Lung (tissue), 17 donors: ENCODE measurements at places on chromosomes 1 and 21. TPM values are rescaled to one million over a fixed set of nuclear protein-coding genes. Genes with fewer than 3 reads are reported as not detected.
A peak's percentile ranks its signal among the peaks of the same experiment; 100 is the strongest.

- H3K4me1 ChIP-seq: peaks cover 14% of the 10 kb centered on the region
- no peaks in the 10 kb centered on the region for H3K27me3 ChIP-seq
- H3K4me3 ChIP-seq: no peak overlapping the region
- peak; percentile 53 for DNase-seq
- peak overlapping the region; percentile 90 for H3K27ac ChIP-seq
- H3K36me3 ChIP-seq: no peaks in the 10 kb centered on the region
Measured at GRCh38 chr1:15833069-15833679, 14.3 kb upstream of the SPEN start.

DNA sequence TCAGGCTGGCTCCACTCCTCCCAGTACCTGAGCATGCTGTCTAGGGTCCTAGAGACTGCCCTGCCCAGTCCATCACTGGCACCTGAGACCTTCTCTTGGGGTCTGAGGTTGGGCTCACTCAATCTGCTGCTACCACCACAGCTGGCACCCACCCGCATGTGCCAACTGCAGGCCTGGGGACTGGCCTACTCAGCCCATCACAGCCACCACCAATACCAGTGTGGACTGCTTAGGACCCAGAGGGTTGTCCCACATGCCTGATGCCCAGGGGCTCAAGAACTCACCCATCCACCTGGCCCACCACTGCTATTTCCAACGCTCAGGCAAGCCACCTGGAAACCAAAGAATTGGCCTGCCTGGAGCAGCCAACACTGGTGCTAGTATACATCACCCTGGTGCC is 63.5 kb downstream of the CYP4B1 start:
- no peaks in the 10 kb centered on the region for H3K4me1 ChIP-seq
- H3K36me3 ChIP-seq: no peaks in the 10 kb centered on the region
- H3K27me3 ChIP-seq: no peaks in the 10 kb centered on the region
- no peak overlapping the region for H3K27ac ChIP-seq

The CD53 gene
- 118 TPM for total RNA-seq

- no peak overlapping the region for H3K27ac ChIP-seq
- no peaks in the 10 kb centered on the region for H3K4me1 ChIP-seq
- no peaks in the 10 kb centered on the region for H3K36me3 ChIP-seq
- H3K27me3 ChIP-seq: no peaks in the 10 kb centered on the region
- no peak for DNase-seq
Measured at GRCh38 chr1:234315091-234315541, 58.1 kb upstream of the COA6 start.

- no peaks in the 10 kb centered on the region for H3K4me1 ChIP-seq
- no peaks in the 10 kb centered on the region for H3K27me3 ChIP-seq
- no peak for DNase-seq
- peaks cover 6% of the 10 kb centered on the region for H3K36me3 ChIP-seq
- H3K4me3 ChIP-seq: no peak overlapping the region
Measured at GRCh38 chr1:116514708-116515525, 55.9 kb downstream of the CD58 start.

The S100A1 gene
- total RNA-seq: not detected

The IRF6 gene
- total RNA-seq: 28.3 TPM

DNA sequence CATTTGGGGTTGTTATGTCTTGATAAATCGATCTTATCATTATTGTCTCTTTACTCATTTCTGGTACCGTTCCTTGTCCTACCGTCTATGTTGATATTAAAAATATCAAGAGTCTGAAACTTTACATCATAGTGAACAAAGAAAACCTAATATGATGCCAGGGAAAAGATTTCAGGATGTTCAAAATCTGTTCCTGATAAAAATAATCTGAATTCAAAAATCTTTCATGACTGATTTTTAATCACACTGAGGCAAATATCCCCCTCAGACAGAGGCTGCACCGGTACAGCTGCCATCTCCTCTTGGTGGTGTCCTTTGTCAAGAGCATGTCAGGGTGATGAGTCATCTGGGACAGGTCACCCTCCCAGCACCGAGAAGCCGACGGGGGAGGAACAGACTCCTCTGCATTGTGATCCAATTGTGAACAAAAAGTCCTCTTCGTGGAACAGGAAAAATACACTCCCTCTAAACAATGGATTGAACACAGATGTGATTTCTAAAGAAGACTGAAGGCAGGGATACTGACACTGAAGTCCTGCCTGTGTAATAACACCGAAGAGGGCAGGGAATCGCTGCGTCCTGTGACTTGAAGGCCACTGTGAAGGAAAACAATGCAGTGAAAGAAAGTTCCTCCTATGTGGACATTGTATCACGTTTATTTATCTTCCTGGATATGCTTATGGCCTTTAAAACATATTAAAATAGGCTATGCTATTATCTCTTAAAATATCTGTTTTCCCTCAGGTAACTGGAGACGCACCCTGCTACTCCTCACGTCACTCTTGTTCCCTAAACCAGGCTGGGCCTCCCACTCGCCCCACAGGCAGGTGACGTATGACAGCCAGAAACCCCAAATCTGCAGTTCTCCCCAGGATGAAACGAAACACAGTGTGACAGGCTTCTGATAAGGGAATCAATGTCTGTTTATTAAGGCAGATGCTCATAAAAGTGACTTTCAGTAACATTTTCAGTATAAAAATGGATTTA is 4.3 kb upstream of the SPATC1L start:
- DNase-seq: peak; percentile 13
- peaks cover 7% of the 10 kb centered on the region for H3K4me1 ChIP-seq
- H3K27ac ChIP-seq: peak overlapping the region; percentile 73
- H3K36me3 ChIP-seq: peaks cover 22% of the 10 kb centered on the region
- no peaks in the 10 kb centered on the region for H3K27me3 ChIP-seq

GRCh38 chr21:45828580-45829570 is 152.7 kb upstream of the COL6A1 start:
- H3K27me3 ChIP-seq: no peaks in the 10 kb centered on the region
- H3K4me1 ChIP-seq: peaks cover 3% of the 10 kb centered on the region
- no peaks in the 10 kb centered on the region for H3K36me3 ChIP-seq
- H3K27ac ChIP-seq: no peak overlapping the region

The MARK1 gene
- 6.5 TPM for total RNA-seq

DNA sequence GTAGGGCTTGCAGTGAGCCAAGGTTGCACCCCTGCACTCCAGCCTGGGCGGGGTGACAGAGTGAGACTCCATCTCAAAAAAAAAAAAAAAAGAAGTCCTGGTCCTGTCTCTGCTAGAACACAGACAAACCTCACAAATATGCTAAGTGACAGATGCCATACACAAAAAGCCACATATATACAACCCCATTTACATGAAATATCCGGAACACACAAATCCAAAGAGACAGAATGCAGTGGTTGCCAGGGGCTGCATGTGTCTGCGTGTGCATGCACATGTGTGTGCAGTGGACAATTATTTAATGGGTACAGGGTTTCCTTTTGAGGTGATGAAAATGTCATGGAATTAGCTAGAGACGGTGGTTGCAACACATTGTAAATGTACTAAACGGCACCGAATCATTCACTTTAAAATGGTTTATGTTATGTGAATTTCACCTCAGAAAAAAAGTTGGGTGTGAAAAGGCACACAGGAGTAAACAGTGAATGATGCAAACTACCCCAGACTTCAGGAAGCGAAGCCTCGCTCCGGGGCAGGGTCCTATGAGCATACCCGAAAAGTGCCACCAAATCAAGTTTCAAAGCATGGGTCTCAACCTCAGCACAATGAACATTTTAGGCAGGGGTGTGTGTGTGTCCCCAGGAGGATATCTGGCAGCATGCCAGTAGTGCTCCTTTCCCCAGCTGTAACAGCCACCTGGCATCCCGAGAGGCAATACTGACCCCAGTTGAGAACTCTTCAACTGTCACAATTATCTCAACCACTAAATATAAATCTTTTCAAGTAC is 48.3 kb downstream of the GNB1 start:
- H3K27me3 ChIP-seq: no peaks in the 10 kb centered on the region
- H3K4me1 ChIP-seq: peaks cover 8% of the 10 kb centered on the region
- H3K4me3 ChIP-seq: no peak overlapping the region
- H3K36me3 ChIP-seq: no peaks in the 10 kb centered on the region
- no peak overlapping the region for H3K27ac ChIP-seq
- DNase-seq: no peak

The NASP gene
- total RNA-seq: 90.9 TPM

- no peaks in the 10 kb centered on the region for H3K36me3 ChIP-seq
- no peaks in the 10 kb centered on the region for H3K27me3 ChIP-seq
Measured at GRCh38 chr1:47317841-47318240, 3.9 kb upstream of the STIL start.

The TCHHL1 gene
- total RNA-seq: not detected

GRCh38 chr1:53733975-53734649 is 4.9 kb downstream of the GLIS1 start:
- no peak overlapping the region for H3K27ac ChIP-seq
- no peak overlapping the region for H3K4me3 ChIP-seq
- peaks cover 9% of the 10 kb centered on the region for H3K27me3 ChIP-seq
- no peak for DNase-seq
- H3K4me1 ChIP-seq: peaks cover 14% of the 10 kb centered on the region

The TCHH gene
- total RNA-seq: 0.03 TPM

- H3K4me1 ChIP-seq: no peaks in the 10 kb centered on the region
- H3K4me3 ChIP-seq: no peak overlapping the region
- H3K27ac ChIP-seq: no peak overlapping the region
- no peak for DNase-seq
- no peaks in the 10 kb centered on the region for H3K36me3 ChIP-seq
- peaks cover 3% of the 10 kb centered on the region for H3K27me3 ChIP-seq
Measured at GRCh38 chr1:46550751-46551231, 656 bp downstream of the KNCN start.

- DNase-seq: no peak
- no peaks in the 10 kb centered on the region for H3K36me3 ChIP-seq
- H3K27ac ChIP-seq: no peak overlapping the region
- H3K27me3 ChIP-seq: no peaks in the 10 kb centered on the region
- H3K4me3 ChIP-seq: no peak overlapping the region
- H3K4me1 ChIP-seq: no peaks in the 10 kb centered on the region
Measured at GRCh38 chr1:99635664-99636063, 10.2 kb upstream of the PALMD start.

GRCh38 chr1:243438146-243438545 is 182.3 kb downstream of the SDCCAG8 start:
- peaks cover 3% of the 10 kb centered on the region for H3K36me3 ChIP-seq
- H3K27ac ChIP-seq: no peak overlapping the region
- no peaks in the 10 kb centered on the region for H3K27me3 ChIP-seq
- no peak overlapping the region for H3K4me3 ChIP-seq

The PSMB2 gene
- 58.7 TPM for total RNA-seq

GRCh38 chr1:159007726-159008125 is 2.0 kb upstream of the IFI16 start:
- peaks cover 14% of the 10 kb centered on the region for H3K4me1 ChIP-seq
- DNase-seq: no peak
- H3K36me3 ChIP-seq: no peaks in the 10 kb centered on the region
- no peak overlapping the region for H3K4me3 ChIP-seq

DNA sequence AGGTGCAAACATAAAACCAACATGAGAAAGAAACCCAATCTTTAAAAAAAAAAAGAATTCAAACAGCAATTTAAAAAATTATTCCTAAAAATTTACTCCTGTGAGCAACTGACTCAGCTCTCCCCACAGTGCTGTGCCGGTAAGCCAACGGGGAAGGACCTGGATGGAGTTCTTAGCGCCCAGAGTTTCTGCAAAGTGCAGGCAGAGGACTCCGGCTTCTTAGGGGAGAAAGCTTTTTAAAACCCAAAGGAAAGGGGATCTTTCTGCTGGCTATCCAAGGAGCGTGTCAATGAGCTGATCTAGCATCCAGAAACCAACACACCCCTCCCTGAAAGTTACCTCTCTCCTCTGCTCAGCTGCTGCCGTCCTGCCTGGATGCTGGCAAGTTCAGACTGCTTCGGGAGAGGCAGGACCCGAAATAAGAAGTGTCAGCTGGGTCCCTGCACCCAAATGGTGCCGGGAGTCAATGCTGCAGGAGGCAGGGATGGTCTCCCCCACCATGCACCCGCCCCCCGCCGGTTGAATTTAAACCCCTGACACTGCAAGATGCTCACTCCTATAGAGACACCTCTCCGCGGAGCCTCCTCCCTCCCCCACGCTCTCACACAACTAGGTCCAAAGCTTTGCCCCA is 32.2 kb upstream of the H6PD start:
- no peak overlapping the region for H3K27ac ChIP-seq
- DNase-seq: no peak
- no peaks in the 10 kb centered on the region for H3K36me3 ChIP-seq
- peaks cover 41% of the 10 kb centered on the region for H3K27me3 ChIP-seq
- no peak overlapping the region for H3K4me3 ChIP-seq

GRCh38 chr1:94979656-94980581 is 53.0 kb upstream of the CNN3 start:
- no peak overlapping the region for H3K4me3 ChIP-seq
- peak overlapping the region; percentile 7 for H3K27ac ChIP-seq
- no peak for DNase-seq
- no peaks in the 10 kb centered on the region for H3K36me3 ChIP-seq
